ENCODE measurements at places on chromosomes 16 and 17.

GRCh38 chr16:73023752-73024570, 24.0 kb downstream of the ZFHX3 start:
- no peak for DNase-seq

DNA sequence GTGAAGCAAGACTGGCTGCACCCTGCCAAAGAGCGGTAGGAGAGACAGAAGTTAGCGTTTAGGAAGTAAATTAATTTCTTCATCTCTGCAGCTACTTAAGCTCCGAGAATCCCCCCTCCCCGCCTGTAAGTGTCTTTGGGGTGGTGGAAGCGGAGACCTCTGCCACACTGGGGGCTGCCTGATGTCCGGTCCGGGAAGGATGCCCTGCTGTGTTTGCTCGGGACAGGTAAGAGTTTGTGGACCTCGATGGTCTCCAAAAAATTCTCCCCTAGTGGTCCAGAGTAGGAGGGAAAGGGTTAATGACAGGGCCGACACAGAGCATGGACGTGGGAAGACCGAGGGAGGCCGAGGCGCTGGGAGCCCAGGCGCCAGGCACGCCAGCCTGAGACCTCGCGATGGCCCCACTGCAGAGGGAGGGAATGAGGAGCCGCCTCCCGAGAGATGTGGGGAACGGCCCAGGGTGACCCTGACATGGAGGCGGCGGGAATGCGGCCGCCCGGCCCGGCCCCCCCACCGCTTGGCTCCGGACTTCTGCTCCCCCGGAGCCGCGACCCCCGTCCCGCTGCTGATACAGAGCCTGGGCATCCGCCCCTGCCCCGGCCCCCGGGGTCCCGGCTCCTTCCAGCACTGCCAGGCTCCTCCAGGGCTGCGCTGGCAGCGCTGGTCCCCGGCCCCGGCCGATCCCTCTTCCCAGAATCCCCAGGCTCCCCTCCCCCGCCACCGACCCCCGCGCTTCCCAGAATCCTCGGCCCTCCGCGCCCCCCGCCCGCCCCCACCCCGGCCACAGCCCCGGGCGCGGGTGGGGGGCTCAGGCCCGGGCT, 680 bp downstream of the ZNF629 start:
- DNase-seq, result no peak

DNA sequence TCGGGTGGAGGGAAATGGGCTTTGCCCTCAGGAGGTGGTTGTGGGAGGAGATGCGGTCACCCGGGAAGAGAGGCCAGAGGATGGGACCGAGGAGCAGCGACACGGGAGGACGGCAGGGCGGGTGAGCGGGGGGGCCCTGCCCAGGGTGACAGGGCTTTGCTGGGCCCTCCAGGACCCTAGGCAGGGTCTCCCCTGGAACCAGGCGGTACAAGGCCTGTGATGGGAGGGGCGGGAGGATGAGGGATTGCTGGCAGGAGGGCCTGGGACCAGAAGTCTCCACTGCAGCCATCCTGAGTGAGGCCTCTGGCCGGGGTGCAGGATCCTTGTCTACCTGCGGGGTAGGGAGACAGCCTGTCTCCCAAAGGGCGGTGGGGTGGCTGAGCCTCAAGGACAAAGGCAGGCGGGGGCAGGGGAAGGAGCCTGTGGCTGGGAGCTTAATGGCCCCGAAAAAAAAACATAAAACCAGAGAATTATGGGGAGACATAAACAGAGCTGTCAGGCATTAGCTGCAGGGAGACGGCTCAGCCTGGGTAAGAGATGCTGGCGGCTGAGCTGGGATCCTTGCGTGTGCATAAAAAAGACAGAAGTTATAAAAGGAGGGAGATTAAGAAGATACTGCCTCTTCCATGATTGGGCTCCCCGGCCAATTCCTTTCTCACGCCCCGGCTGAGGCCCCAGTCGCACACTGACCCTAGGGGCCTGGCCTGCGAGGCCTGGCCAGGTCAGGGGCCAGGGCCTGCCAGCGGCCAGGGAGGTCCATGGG, 66.7 kb downstream of the SREBF1 start:
- DNase-seq, result no peak

GRCh38 chr16:11171757-11172299, 84.2 kb downstream of the SOCS1 start:
- DNase-seq, result no peak

- DNase-seq, result no peak
Observed at GRCh38 chr17:40671282-40671681, 6.3 kb upstream of the KRT222 start.

DNA sequence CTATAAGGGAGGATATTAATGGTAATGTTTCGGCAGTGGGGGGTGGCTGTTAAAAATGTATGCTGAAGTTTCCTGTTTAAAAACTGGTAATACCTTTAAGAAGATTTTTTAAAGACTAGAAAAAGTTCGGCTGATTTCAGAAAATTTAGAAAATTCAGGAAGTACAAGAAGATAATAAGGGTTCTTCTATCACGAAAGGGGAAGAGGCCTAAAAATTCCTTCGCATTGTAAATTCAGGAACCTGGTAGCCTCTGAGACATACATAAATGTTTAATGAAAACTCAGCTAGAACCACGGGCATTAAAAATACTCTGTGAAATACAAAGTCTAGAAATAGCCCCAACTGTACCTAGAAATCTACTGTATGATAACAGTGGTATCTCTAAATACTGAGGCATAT, 181.2 kb downstream of the PARN start:
- no peak for DNase-seq

- no peak for DNase-seq
Observed at GRCh38 chr17:73624496-73624988, 19.7 kb downstream of the SDK2 start.

- DNase-seq, result no peak
Observed at GRCh38 chr16:86939609-86940008, 361.3 kb downstream of the FOXL1 start.

DNA sequence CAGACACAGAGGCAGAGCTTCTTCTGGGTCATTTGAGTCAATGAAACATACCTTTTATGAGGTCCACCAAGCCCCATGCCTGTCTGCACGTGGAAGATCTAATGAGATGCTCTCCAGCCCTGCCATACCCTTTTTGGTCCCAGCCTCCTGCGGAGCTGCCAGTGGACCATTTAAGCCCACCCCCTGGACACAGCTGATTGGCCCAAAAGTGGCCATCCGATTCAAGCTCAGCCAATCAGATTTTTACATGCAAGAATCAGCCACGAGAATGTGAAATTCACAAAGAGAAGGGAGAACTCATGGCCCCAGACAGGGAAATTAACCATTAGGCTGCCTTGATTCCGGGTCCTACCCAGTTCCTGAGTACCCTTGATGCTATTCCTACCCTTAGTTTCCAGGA, 231.0 kb upstream of the EEF2KMT start:
- DNase-seq, result no peak

GRCh38 chr17:39634384-39634871, 2.5 kb upstream of the STARD3 start:
- DNase-seq, result peak; percentile 45

DNA sequence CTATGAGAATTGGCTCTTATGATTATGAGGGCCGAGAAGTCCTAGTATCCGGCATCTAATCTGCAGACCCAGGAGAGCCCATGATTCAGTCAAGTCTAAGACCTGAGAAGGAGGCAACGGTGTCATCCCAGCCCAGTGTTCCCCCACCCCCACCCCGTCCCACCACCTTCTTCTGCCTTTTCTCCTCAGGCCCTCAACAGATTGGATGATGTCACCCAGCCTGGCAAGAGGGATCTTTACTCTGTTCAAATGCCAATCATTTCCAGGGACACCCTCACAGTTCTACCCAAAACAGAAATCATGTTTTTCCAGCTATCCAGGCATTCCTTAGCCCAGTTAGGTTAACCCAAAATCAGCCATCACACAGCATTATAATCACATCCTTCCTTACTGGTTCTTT, 10.0 kb upstream of the GAA start:
- DNase-seq, result no peak

DNA sequence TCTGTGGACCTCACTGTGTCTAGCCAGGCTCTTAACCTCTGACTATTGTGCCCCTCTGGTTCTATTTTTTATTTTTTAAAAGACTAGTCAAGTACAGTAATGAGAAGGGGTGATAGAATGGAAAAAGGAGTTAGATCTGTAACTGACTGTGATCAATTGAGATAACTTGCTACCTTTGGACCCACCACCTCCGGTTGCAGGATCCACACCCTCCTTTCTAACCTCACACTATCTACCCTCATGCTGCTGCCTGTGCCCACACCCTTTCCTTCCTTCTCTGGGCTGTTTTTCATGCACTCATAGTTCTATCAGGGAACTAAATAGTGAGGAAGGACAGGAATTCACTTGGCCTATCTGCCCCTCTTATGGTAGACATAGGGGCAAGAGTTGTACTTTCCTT, 172.3 kb downstream of the KATNIP start:
- no peak for DNase-seq

GRCh38 chr17:32723310-32723955, 153.5 kb downstream of the MYO1D start:
- no peak for DNase-seq

GRCh38 chr17:64148017-64148631, 18.2 kb upstream of the ERN1 start:
- no peak for DNase-seq

DNA sequence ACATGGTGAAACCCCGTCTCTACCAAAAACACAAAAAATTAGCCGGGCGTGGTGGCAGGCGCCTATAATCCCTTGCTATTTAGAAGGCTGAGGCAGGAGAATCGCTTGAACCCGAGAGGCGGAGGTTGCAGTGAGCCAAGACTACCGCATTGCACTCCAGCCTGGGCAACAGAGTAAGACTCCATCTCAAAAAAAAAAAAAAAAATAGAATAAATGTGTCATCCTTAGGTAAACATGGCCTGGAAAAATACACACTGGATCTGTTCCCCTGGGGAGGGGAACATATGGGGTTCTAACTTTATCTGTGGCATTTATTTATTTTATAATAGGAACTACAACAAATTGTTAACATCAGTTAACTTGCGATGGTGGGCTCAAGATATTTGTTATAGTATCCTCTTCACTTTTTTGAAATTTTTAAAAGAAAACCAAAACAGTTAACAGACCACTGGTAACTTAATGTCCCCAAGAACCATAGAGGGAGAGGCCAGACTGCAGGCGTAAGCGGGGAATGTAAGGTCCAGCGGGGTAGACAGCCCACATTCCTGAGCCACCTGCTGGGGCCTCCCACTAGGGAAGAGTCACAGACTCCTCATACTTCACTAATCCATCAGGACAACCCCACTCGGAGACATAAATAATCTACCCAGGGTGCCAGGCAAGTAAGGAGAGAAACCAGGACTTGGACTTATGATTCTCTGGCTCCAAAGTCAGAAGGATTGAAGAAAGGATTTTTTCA, 12.5 kb upstream of the TXNDC11 start:
- DNase-seq, result no peak

GRCh38 chr16:67470359-67470758, 10.6 kb downstream of the ATP6V0D1 start:
- DNase-seq, result no peak

GRCh38 chr17:30969989-30970830, 629 bp upstream of the RNF135 start:
- DNase-seq, result no peak

DNA sequence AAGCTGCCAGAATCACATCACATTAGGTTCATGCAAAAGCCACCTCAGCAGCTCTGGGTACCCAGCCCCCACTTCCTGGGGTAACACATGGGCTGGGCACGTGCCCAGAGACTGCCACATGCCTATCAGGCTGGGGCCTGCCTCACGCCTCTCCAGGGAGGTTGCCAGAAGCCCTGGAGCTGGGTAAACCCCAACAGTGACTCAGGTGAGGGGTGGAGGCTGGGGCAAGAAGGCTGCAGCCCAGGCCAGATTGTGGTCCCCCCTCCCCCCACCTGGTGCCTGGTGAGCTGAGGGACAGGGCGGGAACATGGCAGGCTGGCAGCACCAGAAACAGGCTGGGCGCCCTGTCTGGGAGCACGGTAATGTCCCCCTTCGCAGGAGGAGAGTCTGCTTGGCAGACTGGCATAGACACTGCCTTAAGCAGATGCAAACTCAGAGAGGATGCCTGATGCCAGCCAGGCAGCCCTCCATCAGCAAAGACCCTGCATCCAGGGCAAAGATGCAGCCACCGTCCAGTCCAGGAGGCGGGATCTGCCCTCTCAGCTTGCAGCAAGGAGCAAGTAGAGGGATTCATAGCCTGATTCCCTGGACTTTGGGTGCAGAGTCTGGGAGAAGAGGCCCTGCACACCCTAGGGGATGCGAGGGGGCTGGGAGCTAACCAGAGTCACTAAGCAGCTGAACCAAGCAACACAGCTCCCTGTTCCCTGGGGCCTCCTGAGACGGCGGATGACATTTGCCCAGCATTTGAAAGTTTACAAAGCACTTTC, 28.8 kb downstream of the NGFR start:
- DNase-seq, result no peak

- DNase-seq, result no peak
Observed at GRCh38 chr17:45006927-45007461, 38.9 kb upstream of the C1QL1 start.

DNA sequence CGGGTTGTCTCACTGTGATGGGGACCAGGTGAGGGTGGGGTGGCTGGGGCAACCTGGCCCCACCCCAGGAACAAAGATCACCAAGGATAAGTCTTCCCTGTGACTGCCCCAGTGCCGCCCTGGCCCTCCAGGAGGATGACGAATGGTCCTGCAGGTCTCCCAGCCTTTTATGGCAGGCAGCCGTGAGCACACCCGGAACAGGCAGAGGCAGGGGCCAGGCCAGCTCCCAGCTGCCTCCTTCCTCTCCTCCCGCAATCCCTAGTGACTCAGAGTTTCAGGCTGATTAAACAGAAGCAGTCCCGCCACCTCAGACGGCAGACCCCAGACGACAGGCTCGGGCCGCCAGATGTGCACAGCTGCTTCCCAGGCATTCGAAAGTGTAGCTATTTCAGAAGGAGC, 13.3 kb downstream of the JUP start:
- DNase-seq, result no peak

DNA sequence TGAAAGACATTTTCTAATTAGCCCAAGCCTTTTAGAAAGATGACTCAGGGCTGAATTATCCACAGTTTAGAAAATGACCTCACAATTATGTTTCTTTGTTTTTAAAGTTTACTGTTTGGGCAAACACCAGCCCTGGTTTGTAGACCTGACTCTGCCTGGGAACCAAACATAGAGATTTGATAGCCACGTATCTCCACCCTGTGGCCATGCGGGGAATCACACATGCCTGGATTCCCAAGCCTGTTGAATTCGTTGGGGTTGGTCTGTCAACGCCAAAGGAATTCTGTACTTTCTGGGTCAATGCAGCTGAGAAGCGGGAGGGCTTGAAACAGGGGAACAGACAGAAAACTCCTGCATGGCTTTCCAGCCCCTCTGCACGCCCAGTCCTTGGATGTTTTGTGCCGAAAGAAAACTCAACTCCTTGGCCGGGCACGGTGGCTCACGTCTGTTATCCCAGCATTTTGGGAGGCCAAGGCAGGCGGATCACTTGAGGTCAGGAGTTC, 26.9 kb downstream of the CD300A start:
- DNase-seq, result peak; percentile 71

GRCh38 chr17:77450742-77451244, 310.0 kb downstream of the SEC14L1 start:
- no peak for DNase-seq

DNA sequence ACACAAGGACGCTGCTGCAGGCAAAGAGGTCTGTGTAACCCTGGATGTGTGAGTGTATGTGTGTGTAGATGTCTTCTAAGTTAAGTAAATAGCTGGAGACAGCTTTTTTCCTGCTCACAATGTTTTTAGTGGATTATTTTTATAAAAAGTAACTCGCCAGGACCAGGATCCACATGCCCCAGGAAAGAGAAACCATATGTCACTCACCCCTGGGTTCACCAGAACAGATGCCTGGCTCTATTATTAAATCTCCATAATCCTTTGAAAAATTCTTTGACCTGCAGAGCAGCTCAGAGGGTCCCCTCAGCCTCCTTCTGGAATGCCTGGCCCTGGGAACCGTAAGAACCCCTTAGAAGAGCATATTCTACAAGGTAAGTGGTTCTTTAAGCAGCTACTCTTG, 18.0 kb downstream of the ABCC12 start:
- DNase-seq, result no peak
